Skin of body (tissue), 3 donors: ENCODE measurements at places on chromosomes 1 and 21. TPM values are rescaled to one million over a fixed set of nuclear protein-coding genes. Genes with fewer than 3 reads are reported as not detected.

GRCh38 chr1:228982637-228983036, 247.4 kb downstream of the RHOU start:
- no peak for DNase-seq

Gene SPRR4
- 17.7 TPM for total RNA-seq

DNA sequence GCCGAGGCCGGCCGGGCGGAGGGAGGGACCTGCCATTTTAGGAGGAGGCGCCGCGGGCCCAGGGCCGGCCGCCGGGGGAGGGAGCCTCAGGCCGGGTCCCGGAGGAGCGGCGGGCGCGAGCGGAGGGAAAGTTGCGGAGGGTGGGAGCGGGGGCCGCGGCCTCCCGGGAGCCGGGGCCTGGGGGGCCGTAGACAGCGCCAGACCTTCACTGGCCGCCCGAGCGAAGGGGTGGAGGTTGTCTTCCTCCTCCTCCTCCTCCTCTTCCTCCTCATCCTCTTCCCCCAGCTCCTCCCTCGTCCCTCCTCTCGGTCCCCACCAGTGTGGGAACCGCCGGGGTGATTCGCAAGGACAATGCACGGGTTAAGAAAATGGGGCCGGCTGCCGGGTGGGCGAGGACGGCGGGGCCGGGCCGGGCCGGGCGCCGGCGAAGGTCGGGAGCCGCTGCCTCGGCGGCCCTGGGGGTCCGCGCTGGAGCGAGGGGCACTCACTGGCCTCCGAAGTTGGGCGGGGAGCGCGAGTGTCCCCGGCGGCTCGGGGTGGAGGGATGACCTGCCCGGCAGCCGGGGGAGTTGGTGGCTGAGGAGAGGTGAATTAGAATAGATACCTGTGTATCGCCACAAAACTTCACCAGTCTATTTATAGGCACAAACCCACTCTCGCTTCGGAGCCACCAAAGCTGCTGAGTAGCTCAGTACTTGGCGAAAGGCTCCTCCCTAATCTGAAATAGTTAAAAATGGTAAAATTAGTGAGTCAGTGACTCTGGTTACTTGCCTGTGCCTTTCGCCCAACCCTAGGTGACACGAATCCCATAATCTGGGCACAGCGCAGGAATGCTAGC, 1.3 kb downstream of the DYRK1A start:
- DNase-seq: no peak

DNA sequence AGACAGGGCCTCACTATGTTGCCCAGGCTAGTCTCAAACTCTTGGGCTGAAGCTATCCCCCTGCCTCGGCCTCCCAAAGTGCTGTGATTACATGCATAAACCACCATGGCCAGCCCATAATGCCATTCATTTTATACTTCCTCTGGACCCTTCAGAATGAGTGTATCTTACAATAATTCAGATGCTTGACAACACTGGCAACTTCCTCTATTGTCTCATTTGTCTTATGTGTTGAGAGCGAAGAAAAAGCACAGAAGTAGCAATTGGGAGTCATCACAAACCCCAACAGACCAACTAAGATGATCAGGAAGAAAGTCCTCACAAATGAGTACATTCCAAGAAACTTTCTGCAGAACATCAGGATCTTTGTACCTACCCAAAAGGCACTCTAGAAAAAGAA, 191.9 kb downstream of the RERE start:
- DNase-seq: no peak

Gene PRMT6
- total RNA-seq: 11.8 TPM
